ENCODE measurements at places on chromosomes 11 and 22. TPM values are rescaled to one million over a fixed set of nuclear protein-coding genes. Genes with fewer than 3 reads are reported as not detected.

The C11orf97 gene
- total RNA-seq = not detected

The GLYAT gene
- total RNA-seq = not detected

The HSD17B12 gene
- total RNA-seq = 56.8 TPM

The MMP13 gene
- total RNA-seq = not detected

The SYT7 gene
- total RNA-seq = not detected

The KCNJ1 gene
- total RNA-seq = 0.20 TPM

The OR51E2 gene
- total RNA-seq = not detected

The RAB36 gene
- 2.1 TPM for total RNA-seq

- peak overlapping the region; percentile 77 for H3K4me3 ChIP-seq
- DNase-seq = peak; percentile 66
- H3K27me3 ChIP-seq = no peaks in the 10 kb centered on the region
- peaks cover 39% of the 10 kb centered on the region for H3K4me1 ChIP-seq
- H3K36me3 ChIP-seq = peaks cover 19% of the 10 kb centered on the region
These were observed 789 bp upstream of the KDM2A start for GRCh38 chr11:67118181-67118766.

- no peak for DNase-seq
- H3K4me3 ChIP-seq = no peak overlapping the region
- H3K4me1 ChIP-seq = peaks cover 14% of the 10 kb centered on the region
- no peaks in the 10 kb centered on the region for H3K27me3 ChIP-seq
- H3K27ac ChIP-seq = no peak overlapping the region
These were observed 32.0 kb upstream of the SERPIND1 start for GRCh38 chr22:20741634-20742581.

- H3K27me3 ChIP-seq = peaks cover 12% of the 10 kb centered on the region
- H3K36me3 ChIP-seq = no peaks in the 10 kb centered on the region
- no peak overlapping the region for H3K4me3 ChIP-seq
- no peak for DNase-seq
These were observed 219.3 kb downstream of the BUD13 start for GRCh38 chr11:116553482-116553881.

DNA sequence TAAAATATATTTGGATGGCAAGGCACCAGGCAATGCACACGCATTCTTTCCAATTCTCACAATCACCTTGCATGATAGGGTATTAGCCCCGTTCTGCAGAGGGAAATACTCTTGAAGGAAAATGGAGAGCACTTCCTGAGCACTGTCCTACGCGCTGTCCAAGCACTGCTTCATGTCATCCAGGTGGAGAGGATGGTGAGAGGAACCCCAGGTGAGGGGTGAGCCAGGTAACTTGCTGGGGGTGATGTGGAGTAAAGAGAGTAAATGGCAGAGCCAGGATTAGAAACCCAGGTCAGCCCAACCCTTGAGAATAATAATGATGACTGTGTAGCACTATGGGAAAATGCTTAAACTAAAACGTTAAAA, 711 bp upstream of the PACSIN2 start:
- no peak for DNase-seq
- peak overlapping the region; percentile 89 for H3K27ac ChIP-seq
- H3K4me1 ChIP-seq = peaks cover 31% of the 10 kb centered on the region
- peak overlapping the region; percentile 95 for H3K4me3 ChIP-seq

DNA sequence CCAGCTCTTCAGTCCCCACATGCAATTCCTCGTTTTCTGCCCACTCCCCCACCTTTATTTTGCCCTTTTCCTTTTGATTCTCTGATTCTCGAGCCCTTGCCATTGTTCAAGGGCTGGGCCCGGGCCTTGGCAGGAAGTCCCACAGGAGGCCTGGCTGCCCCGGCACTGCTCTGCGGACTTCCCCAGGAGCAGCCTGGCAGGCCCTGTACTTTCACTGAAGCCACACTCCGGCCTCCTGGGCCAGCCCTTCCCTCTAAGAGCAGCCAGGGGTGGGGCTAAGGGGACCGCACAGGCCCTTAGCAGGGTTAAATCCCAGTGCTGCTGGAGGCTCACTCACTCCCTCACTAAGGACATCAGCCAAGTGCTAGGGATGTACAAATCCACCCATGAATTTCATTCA, 4.1 kb downstream of the LRRC32 start:
- peaks cover 19% of the 10 kb centered on the region for H3K36me3 ChIP-seq
- H3K4me1 ChIP-seq = peaks cover 68% of the 10 kb centered on the region
- H3K4me3 ChIP-seq = peak overlapping the region; percentile 86
- peaks cover 31% of the 10 kb centered on the region for H3K27me3 ChIP-seq
- no peak overlapping the region for H3K27ac ChIP-seq

GRCh38 chr11:78427615-78428265, 10.1 kb upstream of the GAB2 start:
- H3K27ac ChIP-seq = peak overlapping the region; percentile 90
- no peaks in the 10 kb centered on the region for H3K27me3 ChIP-seq
- peaks cover 76% of the 10 kb centered on the region for H3K4me1 ChIP-seq
- H3K4me3 ChIP-seq = peak overlapping the region; percentile 84

DNA sequence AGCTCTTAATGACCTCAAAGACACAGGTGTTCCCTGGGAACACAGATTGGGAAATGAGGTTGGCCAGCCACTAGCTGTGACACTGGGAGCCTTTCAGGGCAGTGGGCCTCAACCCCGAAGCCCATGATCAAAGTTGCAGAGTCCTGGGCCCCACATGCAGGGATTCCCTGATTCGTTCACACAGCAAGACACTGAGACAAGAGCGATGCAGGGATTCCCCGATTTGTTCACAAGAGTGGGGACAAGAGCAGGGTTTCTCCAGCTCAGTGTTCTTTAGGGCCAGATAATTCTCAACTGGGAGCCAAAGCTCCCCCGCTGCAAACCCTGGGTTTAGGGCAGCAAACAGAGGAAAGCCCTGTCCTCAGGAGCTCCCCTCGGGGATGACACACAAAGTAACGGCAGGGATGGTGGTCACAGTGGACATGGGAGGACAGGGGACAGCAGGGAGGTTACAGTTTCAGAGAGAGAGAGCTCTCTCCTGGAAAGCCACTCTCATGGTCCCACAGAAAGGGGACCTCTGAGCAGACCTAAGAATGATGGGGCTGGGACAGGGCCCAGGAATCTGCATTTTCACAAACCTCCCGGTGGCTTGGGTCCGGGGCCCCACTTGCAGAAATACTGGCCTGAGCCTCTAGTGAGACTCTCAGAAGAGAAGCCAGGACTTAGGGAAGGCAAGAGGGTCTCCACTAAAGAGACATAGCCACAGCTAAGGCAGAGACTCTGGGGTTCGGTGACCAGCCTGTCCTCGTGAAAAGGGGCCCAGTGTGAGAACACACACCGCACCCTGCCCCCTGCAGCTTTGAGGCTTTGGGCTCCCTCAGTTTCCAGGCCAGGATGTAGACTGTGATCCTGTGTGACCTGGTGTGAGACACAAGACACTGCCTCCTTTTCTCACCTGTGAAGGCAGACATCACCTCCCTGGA, 7.4 kb upstream of the GNAZ start:
- H3K27me3 ChIP-seq = peaks cover 2% of the 10 kb centered on the region
- no peaks in the 10 kb centered on the region for H3K36me3 ChIP-seq
- H3K4me3 ChIP-seq = no peak overlapping the region
- peak; percentile 3 for DNase-seq
- H3K27ac ChIP-seq = no peak overlapping the region
- peaks cover 27% of the 10 kb centered on the region for H3K4me1 ChIP-seq

DNA sequence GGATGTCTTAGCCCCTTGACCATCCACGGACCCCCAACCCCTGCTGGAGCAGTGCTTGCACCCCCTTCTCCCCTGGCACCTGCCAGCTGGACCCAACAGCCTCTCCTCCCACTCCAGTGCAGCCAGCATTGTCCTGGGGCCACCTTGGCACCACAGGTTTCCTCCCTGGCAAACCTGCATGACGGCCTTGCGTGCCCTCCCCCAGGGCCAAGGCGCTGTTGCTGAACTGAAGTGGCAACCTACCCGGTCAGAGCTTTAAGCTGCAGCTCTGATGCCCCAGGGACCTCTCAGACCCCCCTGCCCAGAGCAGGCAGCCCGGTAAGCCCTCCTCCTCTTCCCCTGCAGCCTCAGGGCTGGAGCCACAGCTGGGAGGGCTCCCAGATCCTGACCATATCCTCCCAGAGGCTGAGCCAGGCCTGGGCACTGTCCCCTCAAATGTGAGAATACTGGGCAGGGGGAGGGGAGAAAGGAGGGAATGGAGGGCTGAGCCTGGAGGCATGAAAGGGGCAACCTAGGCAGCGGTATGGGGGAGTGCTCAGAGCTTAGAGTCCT, 1.8 kb upstream of the LRRC75B start:
- no peaks in the 10 kb centered on the region for H3K36me3 ChIP-seq
- H3K4me1 ChIP-seq = peaks cover 5% of the 10 kb centered on the region
- H3K4me3 ChIP-seq = no peak overlapping the region

DNA sequence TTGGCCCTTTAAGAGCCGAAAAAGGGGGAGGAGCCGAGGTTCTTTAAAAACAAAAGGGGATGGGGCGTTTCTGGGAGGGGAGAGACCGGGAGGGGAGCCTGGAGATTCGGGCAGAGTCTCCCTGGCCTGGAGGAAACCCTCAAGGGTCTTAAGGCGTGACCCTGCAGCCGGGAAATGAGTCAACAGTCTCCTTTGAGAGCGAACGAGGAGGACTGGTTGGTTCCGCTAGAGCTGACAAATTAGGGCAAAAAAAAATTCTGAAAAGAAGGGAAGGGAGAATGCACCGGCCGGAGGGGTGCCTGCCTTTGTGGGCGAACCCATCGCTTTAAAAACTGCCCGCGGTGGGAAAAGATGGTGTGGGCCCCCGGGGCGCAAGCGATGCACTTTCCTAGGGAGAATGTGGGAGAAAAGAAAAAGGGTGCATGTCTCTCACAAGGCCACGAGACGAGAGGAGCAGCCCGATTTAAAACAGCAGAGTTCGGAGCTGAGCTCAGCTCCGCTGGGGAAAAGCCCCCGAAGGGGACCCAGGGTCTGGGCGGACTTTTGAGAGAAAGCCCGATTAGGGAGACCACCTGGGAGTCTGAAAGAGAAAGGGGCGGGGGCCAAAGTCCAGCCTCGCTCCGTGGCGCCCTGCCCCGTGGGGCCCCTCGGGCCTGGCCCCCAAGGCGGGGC, 874 bp downstream of the ZFTA start:
- H3K4me3 ChIP-seq = peak overlapping the region; percentile 94
- peaks cover 11% of the 10 kb centered on the region for H3K4me1 ChIP-seq
- H3K27ac ChIP-seq = peak overlapping the region; percentile 83
- DNase-seq = peak; percentile 35
- H3K36me3 ChIP-seq = peaks cover 5% of the 10 kb centered on the region

DNA sequence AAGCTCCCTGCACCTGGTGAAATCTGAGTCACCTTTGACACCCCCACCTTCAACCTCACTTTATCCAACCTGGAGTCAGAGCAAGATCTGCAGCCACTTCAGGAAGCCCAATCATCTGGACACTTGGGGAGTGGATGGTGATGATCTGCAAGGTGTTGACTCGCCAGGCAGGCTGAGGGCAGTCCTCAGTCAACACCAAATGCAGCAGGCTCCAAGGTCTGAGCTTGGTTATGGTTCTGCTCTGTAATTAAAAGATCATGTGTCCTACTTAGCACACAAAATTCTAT, 446.9 kb downstream of the BRD1 start:
- DNase-seq = no peak
- peaks cover 5% of the 10 kb centered on the region for H3K27me3 ChIP-seq
- H3K27ac ChIP-seq = no peak overlapping the region
- no peaks in the 10 kb centered on the region for H3K36me3 ChIP-seq
- peaks cover 7% of the 10 kb centered on the region for H3K4me1 ChIP-seq
- no peak overlapping the region for H3K4me3 ChIP-seq

DNA sequence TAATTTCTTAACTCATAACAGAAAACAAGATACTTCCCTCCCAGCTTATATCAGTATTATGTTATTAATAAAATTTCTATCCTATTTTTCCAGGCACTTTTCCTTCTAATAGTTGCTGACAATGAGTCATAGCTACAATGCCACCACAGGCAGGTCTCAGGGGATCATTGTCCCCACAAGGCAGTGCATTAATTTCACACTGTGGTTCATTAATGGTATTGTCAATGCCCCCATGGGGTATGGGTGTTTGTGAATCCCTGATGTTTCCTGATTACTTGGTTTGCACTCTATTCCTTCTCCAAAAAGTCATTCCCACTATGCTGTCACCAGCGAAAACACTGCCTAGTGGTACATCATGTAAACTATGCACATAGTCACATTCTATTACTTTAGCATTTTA, 345.5 kb upstream of the CTSC start:
- no peak for DNase-seq
- H3K4me1 ChIP-seq = no peaks in the 10 kb centered on the region
- H3K4me3 ChIP-seq = no peak overlapping the region
- H3K27ac ChIP-seq = no peak overlapping the region
- H3K27me3 ChIP-seq = no peaks in the 10 kb centered on the region

DNA sequence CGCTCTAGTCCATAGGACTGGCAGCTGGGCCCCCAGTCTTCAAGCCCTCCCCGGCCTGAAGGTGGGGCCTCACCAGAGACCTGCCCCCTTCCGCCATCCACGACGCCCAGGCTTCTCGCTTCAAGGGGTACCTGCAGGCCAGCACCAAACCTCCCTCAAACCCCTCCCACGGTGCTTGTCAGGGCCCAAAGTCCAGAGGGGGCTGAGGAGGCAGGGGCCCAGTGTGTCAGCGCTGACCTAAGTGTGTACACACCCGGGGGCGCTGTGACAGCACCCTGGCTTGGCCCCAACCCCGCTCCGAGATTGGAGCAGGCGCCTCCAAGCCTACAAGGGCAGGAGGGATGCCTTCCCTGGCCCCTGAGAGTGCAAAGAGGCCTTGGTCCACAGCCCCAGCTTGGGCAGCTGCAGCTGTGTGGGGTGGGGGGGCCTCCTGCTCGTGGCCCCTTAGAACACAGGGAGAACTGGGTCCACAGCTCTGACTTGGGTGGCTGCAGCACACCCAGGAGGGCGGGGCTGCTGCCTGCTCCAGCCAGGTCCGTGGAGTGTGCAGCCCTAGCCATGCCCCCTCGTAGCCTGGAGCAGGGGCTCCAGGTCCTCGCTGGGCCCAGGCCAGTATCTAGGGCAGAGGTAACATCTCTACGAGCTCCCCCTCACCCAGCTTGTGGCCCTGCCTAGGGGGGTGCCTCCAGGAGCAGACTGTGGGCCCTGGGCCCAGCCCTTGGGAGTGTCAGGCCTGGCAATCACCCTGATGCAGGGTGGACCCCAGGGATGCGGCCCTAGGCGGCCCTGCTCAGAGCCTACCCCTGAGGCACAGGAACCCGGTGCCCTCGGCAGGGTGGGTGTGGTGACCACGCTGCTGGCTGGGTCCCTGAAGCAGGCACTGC, 4.9 kb downstream of the SBF2 start:
- peaks cover 20% of the 10 kb centered on the region for H3K27me3 ChIP-seq
- H3K4me3 ChIP-seq = no peak overlapping the region
- H3K4me1 ChIP-seq = peaks cover 17% of the 10 kb centered on the region
- H3K27ac ChIP-seq = no peak overlapping the region

- no peaks in the 10 kb centered on the region for H3K36me3 ChIP-seq
- no peak overlapping the region for H3K4me3 ChIP-seq
- DNase-seq = no peak
- H3K4me1 ChIP-seq = no peaks in the 10 kb centered on the region
These were observed 108.4 kb upstream of the CSNK2A3 start for GRCh38 chr11:11461473-11461872.
